ENCODE measurements at places on chromosomes 5 and 9. TPM values are rescaled to one million over a fixed set of nuclear protein-coding genes. Genes with fewer than 3 reads are reported as not detected.

- no peak for DNase-seq
Measured at GRCh38 chr5:56313596-56313995, 80.5 kb upstream of the ANKRD55 start.

- DNase-seq = no peak
Measured at GRCh38 chr9:102428305-102428704, 566.8 kb upstream of the CYLC2 start.

DNA sequence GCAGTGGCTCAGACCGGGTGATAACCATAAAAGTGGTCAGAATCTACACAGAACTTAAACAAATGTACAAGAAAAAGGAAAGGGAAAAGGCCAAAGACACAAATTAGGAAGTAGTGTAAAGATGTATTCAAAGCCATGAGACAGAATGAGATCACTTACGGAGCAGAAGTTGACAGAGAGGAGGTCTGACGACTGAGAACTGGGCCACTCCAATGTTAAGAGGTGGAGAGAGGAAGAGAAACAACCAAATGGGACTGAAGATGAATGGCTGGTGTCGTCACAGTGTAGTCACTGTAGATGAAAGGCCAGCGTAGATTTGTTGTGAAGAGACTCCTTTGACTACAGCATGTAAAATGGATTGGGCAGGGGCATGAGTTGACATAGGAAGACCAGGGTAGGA, 114.4 kb downstream of the DROSHA start:
- DNase-seq = no peak

DNA sequence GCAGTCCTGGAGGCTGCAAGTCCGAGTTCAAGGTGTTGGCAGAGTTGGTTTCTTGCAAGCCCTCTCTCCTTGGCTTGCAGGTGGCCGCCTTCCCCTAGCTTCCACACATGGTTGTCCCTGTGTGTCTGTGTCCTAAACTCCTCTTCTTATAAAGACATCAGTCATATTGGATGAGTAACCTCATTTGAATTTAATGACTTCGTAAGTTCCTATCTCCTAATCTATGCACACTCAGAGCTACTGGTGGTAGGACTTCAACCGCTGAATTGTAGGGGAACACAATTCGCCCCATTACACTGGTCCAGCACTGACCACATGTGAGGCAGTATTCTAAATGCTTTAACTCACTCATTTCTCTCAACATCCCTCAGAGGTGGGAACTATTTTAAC, 25.9 kb upstream of the ADAMTS2 start:
- no peak for DNase-seq

DNA sequence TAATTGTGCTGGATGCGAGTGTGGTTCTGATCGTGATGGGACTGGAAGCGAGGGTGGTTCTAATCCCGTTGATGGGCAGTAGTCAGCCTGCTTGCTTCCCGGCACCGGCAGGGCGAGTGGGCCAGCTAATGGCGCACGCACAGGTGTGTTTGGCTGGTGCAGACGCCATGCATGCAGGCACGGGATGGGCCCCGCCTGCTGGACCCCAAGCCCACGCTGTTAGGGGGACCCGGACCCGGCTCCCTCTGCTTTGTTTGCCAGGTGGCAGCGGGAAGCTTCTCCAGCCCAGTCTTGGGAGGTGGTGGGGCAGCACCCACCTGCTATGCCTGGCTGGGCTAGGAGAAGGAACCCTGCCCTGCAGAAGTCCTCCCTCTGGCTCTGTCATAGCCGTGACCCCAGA, 70.3 kb downstream of the VAV2 start:
- no peak for DNase-seq

DNA sequence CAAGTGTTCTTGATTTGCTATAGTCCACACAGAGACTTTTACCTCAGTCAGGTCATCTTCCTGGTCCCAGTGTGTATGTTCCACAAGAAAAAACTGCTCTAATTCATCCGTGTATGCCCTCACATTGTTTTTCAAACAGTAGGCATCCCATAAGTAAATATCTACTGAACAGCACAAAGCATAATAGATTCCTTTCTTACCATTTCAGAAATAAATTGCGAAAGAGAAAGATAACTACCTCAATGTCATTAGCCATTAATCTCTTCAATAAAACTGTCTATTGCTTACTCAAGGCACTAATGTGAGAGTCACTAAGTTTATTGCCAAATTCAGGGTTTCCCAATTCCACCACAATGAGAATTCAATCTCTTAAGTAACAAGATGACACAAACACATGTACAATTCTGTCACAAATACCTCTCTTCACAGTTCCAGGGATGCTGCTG, 9.6 kb downstream of the FBXW2 start:
- DNase-seq = peak; percentile 62

- no peak for DNase-seq
Measured at GRCh38 chr9:131138676-131139075, 13.3 kb downstream of the NUP214 start.

- DNase-seq = peak; percentile 15
Measured at GRCh38 chr9:137168904-137169856, 671 bp downstream of the LRRC26 start.

GRCh38 chr5:121377461-121377860, 474.2 kb upstream of the FTMT start:
- DNase-seq = no peak

DNA sequence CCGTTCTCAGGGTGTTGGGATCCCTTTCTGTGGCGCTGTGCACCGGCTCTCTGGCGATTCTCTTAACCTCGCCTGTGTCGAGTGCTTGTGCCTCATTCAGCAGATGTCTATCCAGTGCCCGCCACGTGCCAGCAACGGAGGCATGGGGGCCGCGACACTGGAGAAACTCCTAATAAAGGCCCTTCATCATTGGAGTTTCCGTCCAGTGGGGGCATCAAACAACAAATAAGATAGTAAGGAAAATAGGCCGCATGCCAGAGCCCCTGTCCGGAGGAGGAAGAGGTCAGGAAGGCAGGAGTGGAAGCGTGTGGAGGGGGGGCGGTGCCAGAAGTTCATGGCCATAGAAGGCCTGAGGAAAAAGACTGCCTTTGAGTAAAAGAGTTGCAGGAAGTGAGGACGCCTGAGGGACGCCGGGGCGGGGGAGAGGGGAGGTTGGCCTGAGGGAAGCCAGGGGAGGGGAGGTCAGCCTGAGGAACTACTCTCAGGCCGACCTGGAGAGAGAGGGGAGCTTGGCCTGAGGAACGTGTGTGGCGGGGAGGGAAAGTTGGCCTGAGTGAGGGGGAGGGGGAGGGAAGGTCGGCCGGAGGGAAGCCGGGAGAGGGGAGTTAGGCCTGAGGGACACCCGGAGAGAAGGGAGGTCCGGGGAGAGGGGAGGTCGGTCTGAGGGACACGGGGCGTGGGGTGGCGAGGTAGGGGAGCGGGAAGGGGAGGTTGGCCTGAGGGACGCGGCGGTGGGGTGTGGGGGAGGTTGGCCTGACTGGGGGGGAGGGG, 82.2 kb downstream of the CACNA1B start:
- DNase-seq = no peak

DNA sequence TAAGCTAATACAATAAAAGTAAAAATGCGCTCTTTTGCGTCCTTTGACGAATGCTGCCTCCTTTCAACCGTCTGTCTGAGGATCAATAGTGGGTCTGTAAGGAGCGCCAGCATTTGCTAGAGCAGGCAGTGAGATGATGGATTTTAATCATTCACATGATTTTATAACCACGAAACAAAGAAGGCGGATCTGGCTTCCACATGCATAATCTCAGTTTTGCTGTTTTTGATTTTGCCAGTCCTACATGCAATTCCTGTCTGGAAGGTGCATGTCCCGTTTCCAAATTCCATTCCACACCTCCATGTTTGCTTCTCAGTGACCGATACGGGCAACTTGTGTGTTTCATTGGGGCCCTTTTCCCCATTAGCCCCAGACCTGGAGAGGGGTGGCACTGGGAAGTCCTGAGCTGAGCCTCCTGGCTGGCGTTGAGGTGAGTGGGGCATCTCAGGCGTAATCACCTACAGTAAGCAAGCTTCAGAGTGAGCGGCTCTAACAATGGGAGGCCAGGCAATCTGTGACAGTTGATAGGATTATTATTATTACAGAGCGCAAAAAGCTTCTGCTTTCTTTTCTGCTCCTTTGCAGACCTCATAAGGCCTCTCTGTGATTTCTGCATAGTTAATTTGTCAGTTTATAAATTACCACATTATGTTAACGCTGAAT, 405.4 kb downstream of the ZSWIM6 start:
- no peak for DNase-seq

DNA sequence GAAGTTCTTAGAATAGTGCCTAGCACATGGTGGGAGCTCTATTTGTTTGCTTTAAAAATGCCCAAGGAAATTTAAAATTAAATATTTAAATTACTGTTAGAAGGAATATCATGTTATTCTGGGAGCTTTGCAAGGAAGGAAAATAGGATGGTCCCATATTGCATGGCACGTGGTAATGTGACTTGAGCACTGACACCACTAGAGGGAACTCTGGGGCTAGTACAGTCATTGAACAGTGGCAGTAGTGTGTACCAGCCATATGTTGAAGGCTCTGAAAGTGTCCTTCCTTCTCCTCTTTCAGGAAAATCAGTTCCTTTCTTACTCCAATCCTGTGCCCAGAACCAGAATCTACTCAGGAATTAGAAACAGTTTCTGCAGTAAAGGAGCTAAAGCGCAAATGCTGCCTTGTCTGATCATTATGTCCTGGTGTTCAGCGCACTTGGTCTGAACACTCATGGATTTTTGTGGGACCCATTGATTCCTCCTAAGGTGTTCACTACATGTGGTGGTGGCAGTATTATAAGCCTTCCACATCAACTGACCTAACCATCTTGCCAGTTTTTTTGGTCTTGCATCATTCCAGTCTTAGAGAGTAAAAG, 54.1 kb downstream of the GDA start:
- peak; percentile 23 for DNase-seq

- DNase-seq = no peak
Measured at GRCh38 chr5:117326997-117327396, 752.4 kb upstream of the SEMA6A start.

DNA sequence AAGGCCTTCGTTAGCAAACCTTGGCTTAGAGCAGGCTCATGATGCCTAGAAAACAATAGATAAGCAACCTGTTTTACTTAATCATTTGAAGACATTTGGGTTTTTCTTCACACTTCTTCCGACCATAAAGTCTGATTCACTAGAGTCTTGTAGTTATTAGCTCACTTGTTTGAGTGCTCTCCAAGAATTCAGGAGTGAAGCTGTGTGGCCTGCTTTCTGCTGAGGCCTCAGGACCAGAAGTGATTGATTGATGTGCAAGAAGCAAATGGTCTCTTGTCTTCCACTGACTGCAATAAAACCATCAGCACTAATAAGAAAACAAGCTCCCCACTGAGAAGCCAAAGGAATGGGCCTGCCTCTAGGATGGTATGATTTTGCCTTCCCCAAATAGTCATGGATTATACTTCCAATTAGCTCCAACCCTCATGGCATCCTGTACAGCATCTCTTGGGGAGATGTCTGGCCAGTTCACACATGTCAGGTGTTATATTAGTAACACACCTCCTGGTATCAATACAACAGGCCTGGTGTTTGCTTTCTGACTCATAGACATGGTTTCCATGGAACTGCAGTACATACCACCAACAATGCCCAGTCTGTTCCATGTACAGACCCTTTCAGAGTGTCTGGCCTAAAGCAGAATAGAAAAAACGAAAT, 317.6 kb downstream of the CWC27 start:
- no peak for DNase-seq

- DNase-seq = no peak
Measured at GRCh38 chr9:130194378-130194932, 22.3 kb downstream of the NCS1 start.

DNA sequence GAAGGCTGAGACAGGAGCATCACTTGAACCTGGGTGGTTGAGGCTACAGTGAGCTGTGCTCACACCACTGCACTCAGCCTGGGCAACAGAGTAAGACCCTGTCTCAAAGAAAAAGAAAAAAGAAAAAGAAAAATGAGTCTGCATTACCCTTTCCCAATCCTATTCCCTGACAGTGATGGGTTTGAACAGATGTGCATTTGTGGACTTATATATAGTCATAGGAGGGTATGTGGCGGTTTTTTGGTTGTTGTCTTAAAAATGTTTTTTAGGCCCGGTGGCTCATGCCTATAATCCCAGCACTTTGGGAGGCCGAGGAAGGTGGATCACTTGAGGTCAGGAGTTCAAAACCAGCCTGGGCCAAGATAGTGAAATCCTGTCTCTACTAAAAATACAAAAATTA, 13.4 kb downstream of the HDHD3 start:
- no peak for DNase-seq

- DNase-seq = no peak
Measured at GRCh38 chr5:143417503-143418139, 14.1 kb upstream of the NR3C1 start.

DNA sequence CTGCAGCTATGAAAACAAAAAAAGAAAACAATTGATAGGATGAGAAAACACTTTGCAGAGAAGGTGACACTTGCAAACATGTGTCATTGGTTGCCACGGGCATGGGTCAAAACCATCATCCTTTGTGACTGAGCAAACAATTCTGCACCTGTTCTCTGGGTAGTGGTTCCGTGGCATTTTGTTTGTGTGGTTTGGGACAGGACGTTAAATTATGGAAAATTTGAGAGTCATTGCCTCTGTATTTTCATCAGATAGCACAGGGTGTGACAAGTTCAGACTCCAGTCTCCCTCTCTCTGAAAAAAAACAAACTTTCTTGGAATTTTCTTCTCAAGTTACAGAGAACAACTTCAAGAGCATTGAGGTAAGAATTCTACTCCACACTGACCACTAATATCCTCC, 113.4 kb upstream of the HMHB1 start:
- no peak for DNase-seq

DNA sequence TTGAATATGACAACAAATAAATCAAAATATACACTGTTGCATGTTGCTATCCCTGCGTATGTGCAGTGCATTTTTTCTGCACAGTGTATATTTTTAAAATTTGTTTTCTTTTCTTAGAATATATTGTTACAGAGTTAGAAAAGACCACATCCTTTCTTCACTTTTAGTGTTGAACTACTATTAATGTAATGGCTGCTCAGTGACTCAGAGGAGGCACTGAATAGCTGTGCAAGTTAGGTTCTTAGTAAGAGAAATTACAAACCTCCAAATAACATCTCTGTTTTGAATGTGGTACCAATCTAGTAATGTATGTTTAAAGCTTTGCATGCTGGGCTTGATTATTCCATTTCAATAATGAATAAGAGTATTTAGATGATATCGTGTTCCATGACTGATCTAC, 208.9 kb upstream of the PRR16 start:
- DNase-seq = no peak

GRCh38 chr5:2105141-2105540, 222.4 kb upstream of the IRX4 start:
- DNase-seq = no peak

- DNase-seq = no peak
Measured at GRCh38 chr5:77621440-77621839, 17.1 kb downstream of the OTP start.

FBN2 gene
- total RNA-seq = 45.1 TPM

DND1 gene
- total RNA-seq = not detected

ANGPTL2 gene
- total RNA-seq = 47.5 TPM

PAPPA gene
- 80.5 TPM for total RNA-seq

BNC2 gene
- total RNA-seq = 53.3 TPM

FAM170A gene
- total RNA-seq = not detected

ZSWIM6 gene
- total RNA-seq = 3.1 TPM

LTC4S gene
- 1.5 TPM for total RNA-seq

ELOVL7 gene
- not detected for total RNA-seq

SURF6 gene
- 13.5 TPM for total RNA-seq

GABRA6 gene
- total RNA-seq = not detected

TMEFF1 gene
- total RNA-seq = 0.49 TPM

SPARC gene
- 5,653 TPM for total RNA-seq

All from fibroblast of the aortic adventitia (primary cell).